NCI-H1436 treated with DMSO at 0.1 percent for 48 hours (cell line): ENCODE measurements at places on chromosomes 5 and 9.

DNA sequence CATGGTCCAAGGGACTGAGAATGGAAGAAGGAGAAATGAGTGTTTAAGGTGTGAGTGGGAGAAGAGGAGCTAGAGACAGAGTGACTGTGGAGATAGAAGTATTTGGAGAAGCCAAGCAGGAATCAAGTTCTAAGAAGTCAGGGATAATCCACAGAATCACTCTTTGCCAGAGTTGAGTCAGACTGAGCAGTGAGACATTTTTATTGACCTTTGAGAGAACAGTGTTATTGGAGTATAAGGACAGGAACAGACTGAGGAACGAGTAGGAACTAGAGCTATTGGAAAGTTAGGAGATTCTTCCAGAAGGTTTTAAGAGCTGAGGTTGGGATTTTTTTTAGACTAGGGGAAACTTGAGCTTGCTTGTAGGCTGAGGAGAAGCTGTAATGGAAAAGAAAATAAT, 37.2 kb downstream of the RCL1 start:
- no peak for DNase-seq

GRCh38 chr9:77433675-77434445, 214.3 kb downstream of the GNA14 start:
- no peak for DNase-seq

- DNase-seq, result no peak
Measured at GRCh38 chr5:6583049-6583880, 49.6 kb downstream of the NSUN2 start.

- no peak for DNase-seq
Measured at GRCh38 chr9:114275246-114276004, 47.5 kb upstream of the ORM1 start.

GRCh38 chr9:107176436-107177151, 106.5 kb upstream of the RAD23B start:
- peak; percentile 43 for DNase-seq

- no peak for DNase-seq
Measured at GRCh38 chr9:133729617-133730281, 8.4 kb downstream of the SARDH start.

DNA sequence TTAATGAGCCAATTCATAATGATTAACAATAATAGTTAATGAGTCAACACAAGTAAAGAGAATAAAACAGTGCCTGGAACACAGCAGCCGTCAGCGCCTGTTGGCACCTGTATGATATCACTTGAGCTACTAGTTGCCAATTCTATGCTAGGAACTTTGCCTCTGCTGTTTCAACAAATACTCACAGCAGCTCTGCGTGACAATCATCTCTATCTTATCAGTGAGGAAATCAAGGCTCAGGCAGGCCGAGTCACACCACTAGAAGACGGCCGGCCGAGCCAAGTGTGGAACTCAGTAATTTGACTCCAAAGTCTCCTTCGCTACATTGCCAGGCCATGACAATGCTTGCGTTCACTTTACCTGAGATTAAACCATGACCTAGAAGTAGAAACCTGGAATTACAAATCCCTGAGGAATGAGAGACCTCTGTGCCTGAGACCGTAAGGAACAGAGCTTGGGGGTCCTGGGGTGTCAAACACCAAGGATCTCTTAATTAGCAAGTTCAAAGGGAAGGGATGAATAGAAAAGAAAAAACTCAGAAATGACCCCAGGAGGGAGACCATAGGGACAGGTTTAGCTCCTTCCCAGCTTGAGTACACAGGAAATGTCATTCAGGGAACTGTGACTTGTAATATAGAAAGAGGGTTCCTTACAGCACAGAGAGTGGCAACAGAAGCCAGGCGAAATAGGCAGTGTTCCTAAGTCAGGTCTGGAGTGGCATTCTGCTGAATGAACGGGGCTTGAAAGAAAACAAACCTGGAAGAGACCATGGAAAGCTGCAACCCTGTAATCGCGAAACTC, 109.1 kb downstream of the SUSD1 start:
- DNase-seq, result no peak

DNA sequence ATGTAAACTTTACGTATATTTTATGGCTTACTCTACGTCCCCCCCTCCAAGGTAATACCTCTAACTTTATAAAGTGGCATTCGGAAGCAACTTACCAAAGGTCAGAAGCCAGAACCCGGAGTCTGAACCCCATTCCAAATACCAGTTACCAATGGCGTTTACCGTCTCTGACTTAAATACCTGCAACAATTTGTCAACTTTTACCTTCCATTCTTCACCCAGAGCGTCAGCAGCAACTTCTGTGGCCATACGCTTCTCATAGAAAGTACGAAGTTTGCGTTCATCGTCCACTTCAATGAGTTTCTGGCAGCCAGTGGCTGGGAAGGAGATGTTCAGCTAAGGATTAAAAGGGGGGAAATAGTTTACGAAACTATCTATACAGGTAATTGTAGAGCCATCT, 753 bp downstream of the RPS6 start:
- DNase-seq, result no peak

DNA sequence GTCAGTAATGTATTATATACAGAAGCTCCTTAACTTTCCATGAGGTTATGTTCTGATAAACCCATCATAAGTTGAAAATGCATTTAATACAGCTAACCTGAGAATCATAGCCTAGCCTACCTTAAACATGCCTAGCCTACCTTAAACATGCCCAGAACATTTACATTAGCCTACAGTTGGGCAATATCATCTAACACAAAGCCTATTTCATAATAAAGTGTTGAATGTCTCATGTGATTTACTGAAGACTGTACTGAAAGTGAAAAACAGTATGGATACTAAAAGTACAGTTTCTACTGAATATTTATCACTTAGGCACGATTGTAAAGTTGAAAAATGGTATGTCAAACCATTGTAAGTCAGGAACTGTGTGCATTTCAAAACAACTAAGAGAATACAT, 1.6 kb downstream of the GM2A start:
- DNase-seq, result no peak

DNA sequence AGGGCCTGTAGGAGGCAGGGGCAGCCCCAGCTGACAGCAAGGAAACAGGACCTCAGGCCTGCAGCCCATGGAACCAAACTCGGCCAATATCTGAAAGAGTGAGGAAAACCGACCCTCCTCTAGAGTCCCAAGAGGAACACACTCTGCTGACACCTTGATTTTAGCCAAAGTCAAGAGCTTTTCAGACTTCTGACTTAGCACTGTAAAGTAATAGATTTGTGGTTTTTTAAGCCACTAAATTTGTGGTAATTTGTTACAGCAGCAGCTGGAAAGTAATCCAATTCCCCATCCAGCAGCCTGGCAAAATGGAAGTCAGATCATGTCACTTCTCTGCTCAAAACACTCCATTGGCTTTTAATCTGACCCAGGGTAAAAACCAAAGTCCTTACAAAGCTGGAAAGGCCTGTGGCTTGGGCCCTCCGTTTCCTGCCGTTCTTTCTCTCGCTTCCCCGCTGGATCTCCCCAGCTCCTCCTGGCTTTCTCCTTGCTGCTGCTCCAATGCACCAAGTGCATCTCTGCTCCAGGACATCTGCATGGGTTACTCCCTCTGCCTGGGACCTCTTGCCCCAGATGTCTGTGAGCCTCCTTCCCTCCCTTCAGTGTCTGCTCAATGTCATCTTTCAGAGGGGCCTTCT, 79.0 kb downstream of the C5orf15 start:
- DNase-seq, result no peak

DNA sequence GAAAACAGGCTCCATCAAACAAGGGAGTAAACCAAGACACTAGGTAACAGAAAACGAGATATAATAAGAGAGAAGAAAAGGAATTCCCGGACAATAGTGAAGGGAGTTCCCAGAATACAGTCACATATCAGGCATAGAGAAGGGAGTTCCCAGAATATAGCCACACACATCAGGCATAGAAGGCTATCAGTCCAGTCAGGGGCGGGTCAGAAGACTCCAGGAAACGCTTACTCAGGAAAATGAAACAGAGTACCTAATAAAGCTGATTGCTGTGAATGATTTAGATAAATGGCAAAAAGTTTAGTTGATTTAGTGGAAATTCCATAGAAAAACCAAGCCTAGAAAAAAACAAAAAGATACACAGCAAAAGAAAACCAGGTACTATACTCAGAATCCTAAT, 4.9 kb downstream of the TOMM5 start:
- no peak for DNase-seq

DNA sequence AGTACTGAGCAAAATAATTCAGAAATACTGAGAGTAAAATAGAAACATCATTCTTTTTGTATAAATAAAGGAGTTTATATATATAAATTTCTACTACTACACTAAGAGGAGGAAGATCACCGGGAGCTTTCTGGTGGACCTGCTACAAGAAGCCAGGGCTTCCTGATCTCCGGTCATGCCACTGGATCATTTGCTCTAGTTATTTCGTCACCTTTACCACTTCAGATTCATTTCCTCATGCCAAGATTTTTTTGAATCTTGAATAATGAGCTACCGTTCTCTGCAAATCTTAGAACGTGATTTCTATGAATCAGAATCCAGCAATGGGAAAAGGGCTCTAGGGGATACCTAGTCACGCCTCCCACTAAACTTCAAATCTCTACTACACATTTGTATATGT, 51.9 kb upstream of the TBC1D9B start:
- no peak for DNase-seq

GRCh38 chr5:142572006-142572405, 113.9 kb downstream of the FGF1 start:
- DNase-seq, result no peak

- no peak for DNase-seq
Measured at GRCh38 chr9:135992486-135993408, 31.6 kb upstream of the UBAC1 start.

DNA sequence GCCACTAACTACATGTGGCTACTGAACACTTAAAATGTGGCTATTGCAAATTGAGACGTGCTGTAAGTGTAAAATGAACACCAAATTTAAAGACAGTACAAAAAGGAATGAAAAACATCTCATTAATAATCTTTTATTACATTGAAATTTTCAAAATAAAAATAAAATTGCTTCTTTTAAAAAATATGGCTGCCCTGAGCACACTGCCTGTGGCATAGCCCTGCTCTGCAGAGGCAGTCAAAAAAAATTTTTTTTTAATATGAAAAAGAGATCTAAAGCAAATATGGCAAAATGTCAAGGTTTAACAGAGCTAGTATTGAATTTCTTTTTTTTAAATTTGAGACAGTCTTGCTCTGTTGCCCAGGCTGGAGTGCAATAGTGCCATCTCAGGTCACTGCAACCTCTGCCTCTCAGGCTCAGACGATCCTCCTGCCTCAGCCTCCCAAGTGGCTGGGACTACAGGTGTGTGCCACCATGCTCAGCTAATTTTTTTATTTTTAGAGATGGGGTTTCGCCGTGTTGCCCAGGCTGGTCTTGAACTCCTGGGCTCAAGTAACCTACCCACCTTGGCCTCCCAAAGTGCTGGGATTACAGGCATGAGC, 25.6 kb downstream of the CARNMT1 start:
- DNase-seq, result no peak

- no peak for DNase-seq
Measured at GRCh38 chr5:43168175-43168574, 23.9 kb upstream of the NIM1K start.

DNA sequence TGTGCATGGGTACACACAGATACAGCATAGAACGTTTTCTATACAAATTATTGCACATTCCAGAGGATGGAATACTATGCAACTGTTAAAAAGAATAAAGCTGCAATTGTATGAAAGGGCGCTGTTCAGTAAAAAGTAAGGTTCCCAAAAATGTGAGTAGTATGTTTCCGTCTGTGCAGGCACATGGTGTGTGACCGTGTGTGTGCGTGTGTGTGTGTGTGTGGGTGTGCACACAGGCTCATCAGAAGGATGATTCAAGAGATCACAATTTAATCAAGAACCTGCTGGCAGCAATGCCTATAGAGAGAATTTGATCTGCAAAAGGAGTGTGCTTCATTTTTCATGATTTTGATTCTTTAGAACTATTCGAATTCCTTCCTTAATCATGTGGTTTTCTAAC, 76.3 kb downstream of the SEMA4D start:
- DNase-seq, result no peak

DNA sequence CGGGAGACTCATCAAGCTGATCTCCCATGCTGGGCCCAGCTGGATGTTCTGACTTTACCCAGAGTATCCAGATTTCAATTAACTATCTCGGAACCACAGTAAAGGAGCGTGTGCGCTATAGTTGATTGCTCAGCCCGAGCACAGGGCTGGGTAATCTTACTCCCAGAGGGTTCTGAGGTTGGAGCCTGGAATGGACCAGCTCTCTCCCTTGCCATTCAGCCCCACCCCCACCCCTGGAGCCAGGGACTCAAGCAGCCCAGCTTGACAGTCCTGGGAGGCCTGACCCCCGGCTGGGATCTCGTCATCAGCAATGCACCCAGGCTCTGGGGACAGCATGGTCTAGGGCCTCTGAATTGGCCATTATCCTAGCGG, 23.7 kb upstream of the PTGES start:
- DNase-seq, result no peak

- no peak for DNase-seq
Measured at GRCh38 chr9:34624475-34625185, 4.2 kb downstream of the ARID3C start.

- DNase-seq, result no peak
Measured at GRCh38 chr5:68027519-68027918, 188.0 kb upstream of the PIK3R1 start.

GRCh38 chr5:160285316-160285715, 27.0 kb downstream of the CCNJL start:
- DNase-seq, result no peak

- no peak for DNase-seq
Measured at GRCh38 chr5:4384649-4385048, 755.5 kb upstream of the ADAMTS16 start.

DNA sequence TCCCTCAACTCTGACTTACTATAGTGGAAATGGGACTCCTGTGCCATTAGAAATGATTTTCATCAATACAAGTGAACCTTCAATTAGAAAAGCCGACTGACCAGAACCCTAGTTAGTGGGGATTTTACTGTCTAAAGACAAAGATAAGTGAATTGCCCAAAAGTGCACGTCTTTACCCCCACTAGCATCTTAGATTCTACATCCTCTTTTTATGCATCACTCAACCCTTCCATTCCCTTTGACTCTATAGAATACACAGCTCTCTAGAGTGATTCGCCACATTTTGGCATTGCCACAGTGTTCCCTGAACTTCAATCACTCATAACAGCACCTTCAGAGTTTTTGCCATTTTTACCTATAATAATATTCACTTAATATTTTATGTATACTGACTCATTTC, 226.6 kb downstream of the EBF1 start:
- no peak for DNase-seq

- DNase-seq, result no peak
Measured at GRCh38 chr9:108057421-108058134, 568.0 kb upstream of the KLF4 start.

DNA sequence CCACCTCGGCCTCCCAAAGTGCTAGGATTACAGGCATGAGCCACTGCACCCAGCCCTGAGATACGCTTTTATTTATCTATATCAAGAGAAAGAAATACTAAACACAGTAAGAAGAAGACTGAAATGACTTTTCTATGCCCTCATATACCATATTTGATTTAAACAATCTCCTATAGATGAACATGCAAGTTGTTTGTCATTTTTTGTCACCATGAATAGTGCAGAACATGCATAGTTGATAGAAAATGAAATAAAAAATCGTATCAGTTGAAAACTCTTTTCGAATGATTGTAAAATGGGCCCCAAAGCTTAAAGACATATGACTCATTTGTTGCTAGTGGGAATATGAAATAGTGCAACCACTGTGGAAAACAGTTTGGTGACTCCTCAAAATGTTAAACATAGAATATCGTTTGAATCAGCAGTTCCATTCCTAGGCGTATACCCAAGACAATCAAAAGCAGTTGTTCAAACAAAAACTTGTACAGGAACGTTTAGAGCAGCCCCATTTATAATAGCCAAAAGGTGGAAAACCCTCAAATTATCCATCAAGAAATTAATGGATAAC, 61.4 kb upstream of the ANKH start:
- no peak for DNase-seq
